ENCODE measurements at places on chromosomes 1 and 21.

- no peak for DNase-seq
These were observed 11.9 kb downstream of the PKNOX1 start for GRCh38 chr21:42986125-42986783.

GRCh38 chr1:41440321-41441085 is 44.0 kb downstream of the EDN2 start:
- no peak for DNase-seq

GRCh38 chr1:153638261-153638660 is 4.4 kb downstream of the CHTOP start:
- no peak for DNase-seq

- DNase-seq, result no peak
These were observed 10.6 kb downstream of the ADARB1 start for GRCh38 chr21:45084881-45085536.

Data from lung (tissue), 17 donors.